ENCODE measurements at places on chromosomes 1 and 21.

DNA sequence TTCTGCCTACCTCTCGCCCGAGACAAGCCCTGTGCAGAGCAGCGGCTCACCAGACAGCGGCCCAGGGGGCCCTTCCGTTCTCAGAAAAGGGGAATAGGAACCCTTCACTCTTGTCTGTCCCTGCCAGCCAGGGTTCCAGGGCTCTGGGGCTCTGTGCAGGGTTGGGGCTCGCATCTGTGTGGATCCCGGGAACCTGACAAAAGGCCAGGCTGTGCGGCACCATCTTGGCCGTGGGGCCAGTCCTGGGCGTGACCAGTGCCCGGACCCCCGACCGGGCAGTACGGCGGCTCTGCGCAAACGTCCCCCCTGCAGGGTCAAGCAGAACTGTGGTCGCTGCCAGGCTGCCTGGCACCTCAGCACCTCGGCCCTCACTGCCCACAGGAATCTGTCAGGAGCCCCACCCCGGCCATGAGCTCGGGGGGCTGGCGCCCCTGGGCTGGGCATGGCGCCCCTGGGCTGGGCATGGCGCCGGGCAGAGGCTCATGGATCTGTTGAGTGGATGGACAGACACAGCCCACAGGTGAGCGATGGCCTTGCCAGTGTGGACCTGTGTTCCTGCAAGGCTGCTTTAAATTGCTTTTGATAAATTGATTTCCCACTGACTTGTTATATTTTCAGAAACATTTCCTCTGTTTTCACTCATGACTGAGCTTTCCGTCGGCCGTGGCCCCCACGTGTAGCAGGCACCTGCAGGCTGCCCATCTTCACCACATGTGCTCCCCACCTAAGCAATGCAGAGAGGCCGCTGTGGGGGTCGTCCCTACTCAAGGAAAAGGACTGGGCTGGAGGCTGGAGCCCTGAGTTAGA lies 59.0 kb downstream of the SLX9 start:
- DNase-seq, result no peak

GRCh38 chr1:164922585-164922984 lies 363.6 kb downstream of the PBX1 start:
- no peak for DNase-seq

GRCh38 chr1:183276386-183277080 lies 90.5 kb downstream of the LAMC2 start:
- DNase-seq, result no peak

GRCh38 chr1:65791396-65791795 lies 1.3 kb upstream of the PDE4B start:
- no peak for DNase-seq

DNA sequence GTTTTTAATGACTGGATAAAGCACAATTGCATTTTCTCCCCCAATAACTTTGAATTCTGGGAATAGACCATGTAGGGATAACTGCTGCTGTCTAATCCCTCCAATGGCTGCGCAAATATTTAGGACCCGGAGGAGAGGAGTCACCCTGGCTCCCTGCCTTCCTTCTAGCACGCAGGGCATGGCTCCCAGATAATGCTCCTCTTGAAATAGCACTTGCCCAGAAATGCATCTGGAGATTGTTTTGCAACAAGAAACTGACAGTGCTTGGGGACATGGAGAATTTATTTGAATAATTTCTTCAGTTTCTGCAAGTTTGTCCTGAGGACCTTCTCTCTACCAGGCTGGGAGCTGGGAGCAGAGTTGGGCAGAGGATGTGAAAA lies 83.5 kb downstream of the MAN1C1 start:
- no peak for DNase-seq

DNA sequence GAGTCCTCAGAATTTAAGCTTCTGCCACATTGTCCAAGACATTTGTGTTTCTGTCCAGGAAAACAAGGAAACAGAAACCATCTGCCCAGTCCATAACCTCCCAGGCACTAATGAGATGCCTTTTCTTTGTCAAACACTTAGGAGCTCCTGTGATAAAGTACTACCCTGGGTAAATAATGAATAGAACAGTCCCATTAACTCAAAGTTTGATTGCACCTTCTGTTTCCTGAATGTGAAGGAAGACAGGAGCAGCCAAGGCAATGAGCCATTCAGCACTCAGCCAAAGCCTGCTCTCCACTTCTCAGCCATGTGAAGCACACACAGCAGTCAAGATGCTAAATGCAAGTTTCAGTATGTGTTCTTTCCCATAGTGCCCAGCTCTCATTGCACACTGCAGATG lies 199.8 kb downstream of the SEC16B start:
- no peak for DNase-seq

DNA sequence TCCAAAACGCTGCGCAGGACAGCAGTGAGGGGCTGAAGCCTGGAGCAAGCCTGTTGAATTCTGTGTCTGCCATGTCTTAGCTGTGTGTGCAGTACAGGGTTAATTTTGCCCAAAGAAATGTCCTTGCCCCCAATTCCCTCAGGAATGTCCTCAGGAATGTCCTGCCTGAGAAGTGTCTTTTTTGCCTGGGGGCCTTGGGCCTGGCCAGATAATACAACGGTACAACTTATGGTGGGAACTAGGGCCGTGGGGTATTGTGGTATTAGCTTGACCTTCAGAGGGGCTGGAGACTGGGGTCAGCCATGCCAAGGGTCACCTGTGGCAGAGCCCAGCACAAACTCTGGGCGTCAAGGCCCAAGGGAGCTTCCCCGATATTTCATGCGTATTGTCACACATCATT lies 107.7 kb downstream of the AJAP1 start:
- no peak for DNase-seq
